ENCODE measurements at places on chromosomes 2 and 18. TPM values are rescaled to one million over a fixed set of nuclear protein-coding genes. Genes with fewer than 3 reads are reported as not detected.

NYAP2 gene
- not detected for total RNA-seq

RIT2 gene
- total RNA-seq: not detected

NT5C1B gene
- total RNA-seq: not detected

G6PC2 gene
- not detected for total RNA-seq

SLC9A4 gene
- 0.14 TPM for total RNA-seq

DNA sequence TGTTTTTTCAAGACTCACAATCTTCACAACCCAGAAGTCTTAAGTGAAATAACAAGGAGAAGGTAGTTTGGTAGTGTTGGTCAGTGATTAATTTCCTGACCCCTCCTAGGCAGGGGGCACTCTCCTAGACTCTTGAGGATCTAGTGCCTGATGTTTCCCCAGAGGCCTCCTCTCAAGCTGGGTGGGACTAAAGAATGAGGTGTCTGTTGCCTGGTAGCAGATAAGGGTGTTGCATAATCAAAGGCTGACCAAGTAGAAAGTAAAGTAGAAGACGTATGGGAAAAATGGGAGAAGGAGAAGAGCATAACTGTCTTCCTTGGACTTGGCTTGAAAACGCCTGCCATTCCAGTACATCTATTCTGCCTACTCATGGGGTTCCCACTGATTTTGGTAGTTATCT, 37.8 kb downstream of the VIT start:
- DNase-seq: no peak

- no peak for DNase-seq
These were observed 75.5 kb downstream of the GBX2 start for GRCh38 chr2:236092714-236093113.

DNA sequence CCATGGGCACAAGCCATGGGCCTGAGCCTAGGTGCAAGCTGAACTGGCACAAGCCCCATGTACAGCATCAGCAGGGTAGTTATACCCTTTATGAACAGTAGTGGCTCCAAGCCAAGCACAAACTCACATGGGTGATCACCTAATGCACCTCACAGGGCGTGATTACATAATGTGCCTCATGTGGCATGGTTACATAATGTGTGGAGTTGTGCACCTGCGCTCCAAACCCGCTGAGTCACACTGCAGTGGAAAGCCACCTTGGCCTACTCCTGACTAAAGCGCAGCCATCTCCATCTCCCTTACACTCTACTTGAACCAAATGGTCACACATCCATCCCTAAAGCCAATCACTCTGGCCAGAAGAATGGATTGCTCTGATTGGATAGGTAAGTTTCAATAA, 279.7 kb downstream of the MBD2 start:
- no peak for DNase-seq

DNA sequence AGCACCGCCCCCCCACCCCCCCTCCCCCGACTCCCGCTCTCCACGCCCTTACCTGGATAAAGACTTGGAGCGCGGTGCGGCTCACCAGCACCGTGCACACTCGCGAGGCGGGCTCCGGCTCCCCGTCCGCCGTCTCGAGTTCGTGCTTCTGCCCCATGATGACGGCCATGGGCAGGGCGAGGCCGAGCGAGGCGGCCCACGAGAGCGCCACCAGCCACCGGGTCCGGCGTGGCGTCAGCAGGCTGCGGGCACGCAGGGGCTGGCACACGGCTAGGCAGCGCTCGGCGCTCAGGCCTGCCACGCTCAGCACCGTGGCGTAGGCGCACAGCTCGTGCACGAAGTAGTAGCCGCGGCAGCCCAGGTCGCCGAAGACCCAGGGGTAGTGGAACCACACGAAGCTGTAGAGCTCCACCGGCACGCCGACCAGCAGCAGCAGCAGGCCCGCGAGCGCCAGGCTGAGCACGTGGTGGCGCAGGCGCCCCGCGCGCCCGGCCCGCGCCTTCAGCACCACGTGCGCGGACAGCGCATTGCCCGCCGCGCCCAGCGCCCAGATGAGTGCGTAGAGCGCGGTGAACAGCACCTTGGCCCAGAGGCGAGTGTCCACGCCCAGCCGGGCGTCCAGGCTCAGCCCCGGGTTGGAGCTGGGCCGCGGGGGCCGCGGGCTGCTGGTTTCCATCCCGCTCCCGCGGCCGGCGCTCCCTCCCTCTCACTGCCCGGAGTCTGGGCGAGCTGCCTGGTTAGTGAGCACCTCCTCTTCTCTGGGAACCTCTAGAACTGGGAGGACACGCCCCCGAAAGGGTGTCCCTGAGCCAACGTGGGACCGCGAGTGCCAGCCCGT, at the start of gene NTSR2:
Gene NTSR2 (minus strand): TSS at position 742 of the 838 bp plus-strand sequence. CDS start 66 bp downstream, at position 676.
- peak; percentile 45 for DNase-seq

DNA sequence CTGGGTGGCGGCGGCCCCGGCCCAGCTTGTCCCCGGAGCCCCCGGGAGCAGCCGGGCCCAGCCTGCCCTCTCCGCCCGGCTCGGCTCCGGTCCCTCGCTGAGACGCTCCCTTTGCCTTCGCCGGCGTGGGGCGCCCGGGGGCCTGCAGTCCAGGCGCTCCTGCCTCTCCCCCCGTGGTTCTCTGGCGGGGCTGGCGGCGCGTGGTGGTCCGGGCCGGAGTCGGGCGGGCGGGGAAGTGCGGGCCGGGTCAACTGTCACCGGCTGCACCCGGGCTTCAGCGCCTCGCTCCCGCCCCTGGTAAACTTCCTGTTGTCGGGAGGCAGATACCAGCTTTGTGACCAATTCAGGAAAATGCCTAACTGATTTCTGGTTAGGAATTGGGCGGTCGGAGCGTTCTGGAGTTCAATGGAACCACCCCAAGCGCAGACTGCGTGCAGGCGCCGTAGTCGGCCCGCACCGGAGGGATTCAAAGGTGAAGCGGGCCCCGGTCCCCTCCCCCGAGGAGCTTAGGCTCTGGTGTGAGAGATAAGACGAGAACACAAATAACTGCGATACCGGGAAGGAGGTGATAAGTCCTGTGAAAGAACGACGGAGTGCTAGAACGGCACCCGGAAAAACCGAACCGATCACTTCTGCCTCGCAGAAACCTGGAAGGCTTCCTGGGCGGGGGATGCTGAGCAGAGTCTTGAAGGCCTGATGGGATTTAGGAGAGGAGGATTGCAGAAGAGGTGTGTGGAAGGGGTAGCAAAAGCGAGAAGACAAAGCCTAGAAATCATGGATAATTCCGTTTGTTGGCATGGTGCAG, 891 bp downstream of the CAB39 start:
- peak; percentile 53 for DNase-seq

GRCh38 chr2:42050010-42050702, 2.3 kb downstream of the PKDCC start:
- no peak for DNase-seq

DNA sequence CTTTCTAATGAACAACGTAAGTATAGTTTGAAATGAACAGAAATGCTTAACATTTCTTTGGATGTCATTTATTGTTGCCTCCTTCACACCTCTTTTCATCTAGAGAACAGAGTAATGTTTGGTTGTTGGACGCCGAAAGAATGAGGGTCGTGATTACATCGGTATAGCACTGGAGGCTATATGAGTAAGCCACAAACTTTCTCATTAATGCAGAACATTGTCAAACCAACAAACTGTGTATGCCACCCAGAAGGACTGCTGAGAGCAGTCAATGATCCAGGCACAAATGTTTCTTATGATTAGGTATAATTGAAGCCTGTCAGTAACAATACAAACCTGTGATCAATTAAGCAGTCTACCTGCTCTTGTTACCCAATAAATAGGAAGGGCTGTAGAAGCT, 1494.7 kb upstream of the NXPH2 start:
- no peak for DNase-seq
